ENCODE measurements at places on chromosomes 11 and 22.

DNA sequence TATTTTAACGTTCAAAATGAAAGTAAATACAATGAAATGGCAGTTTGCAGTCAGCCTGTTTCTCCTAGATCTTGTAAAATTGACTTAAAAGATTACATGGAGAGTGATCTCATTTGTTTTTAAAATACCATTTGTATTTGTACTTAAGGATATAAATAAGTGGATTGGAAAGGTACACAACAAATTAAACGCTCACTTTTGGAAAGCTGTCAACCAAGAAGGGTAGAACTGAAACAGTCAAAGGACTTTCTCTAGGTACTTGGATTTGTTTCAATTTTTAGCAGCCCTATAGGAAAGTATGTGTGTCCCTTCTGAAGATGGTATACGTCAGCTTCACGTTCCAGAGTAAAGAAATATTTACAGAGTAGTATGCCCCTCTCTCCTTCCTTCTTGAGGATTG is 7.3 kb downstream of the TBRG1 start:
- DNase-seq = no peak

- DNase-seq = no peak
These were observed 531 bp downstream of the GRIK4 start for GRCh38 chr11:120511820-120512738.

DNA sequence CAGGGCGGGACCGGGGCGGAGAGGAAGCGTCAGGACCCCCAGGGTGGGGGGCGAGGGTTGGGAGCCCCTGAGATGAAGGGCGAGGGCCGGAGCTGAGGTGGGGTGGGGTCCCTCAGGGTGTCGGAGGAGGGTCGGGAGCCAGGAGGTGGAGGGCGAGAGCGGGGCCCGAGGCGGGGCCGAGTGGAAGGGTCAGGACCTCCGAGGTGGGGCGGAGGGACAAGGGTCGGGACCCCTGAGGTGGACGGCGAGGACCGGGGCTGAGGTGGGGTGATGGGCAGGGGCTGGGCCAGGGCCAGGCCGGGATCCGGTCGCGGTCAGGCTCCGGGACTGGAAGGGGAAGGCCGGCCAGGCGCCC is 409 bp downstream of the SMC1B start:
- no peak for DNase-seq

- DNase-seq = no peak
These were observed 119.3 kb downstream of the WNT11 start for GRCh38 chr11:76086743-76087635.

DNA sequence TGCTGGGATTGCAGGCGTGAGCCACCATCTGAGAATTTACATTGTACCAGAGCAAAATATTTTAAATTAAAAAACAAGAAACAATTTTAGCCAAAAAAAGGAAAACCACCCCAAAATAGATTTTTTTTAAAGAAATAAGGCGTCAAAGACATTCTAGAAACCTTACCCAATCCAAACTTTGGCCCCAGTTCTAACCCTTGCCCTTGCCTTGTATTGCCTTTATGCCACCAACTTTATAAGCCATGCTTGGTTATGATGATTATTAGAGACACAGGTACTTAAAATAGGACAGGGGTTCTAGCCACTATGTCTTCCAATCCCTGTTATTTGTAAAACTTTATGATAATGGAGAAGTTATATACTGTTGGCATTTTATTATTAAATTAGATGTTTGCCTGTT is 11.8 kb downstream of the C11orf54 start:
- DNase-seq = no peak

DNA sequence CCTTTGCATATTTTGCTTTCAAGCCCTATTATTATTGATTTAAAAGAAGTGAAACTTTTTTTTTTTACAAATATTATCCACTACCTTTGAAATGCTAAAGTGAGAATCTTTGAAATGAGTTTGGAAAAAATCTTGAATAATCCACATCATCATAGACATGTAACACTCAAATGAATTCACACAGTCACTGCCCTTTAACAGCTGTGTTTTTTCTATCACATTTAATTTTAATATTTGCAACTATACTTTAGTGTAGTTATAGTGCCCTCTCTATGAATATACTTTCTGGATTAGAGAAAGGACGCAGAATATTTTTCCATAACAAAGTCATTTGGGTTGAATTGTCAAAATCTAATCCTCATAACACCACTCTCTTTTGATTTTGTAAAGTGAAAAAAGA is 37.9 kb upstream of the MTMR2 start:
- no peak for DNase-seq
